IMR-90 (cell line): ENCODE measurements at places on chromosomes 1 and 21.

GRCh38 chr21:14878971-14879370, 185.8 kb downstream of the NRIP1 start:
- DNase-seq = no peak

- DNase-seq = peak; percentile 94
Measured at GRCh38 chr1:244896550-244896949, 32.2 kb upstream of the HNRNPU start.

DNA sequence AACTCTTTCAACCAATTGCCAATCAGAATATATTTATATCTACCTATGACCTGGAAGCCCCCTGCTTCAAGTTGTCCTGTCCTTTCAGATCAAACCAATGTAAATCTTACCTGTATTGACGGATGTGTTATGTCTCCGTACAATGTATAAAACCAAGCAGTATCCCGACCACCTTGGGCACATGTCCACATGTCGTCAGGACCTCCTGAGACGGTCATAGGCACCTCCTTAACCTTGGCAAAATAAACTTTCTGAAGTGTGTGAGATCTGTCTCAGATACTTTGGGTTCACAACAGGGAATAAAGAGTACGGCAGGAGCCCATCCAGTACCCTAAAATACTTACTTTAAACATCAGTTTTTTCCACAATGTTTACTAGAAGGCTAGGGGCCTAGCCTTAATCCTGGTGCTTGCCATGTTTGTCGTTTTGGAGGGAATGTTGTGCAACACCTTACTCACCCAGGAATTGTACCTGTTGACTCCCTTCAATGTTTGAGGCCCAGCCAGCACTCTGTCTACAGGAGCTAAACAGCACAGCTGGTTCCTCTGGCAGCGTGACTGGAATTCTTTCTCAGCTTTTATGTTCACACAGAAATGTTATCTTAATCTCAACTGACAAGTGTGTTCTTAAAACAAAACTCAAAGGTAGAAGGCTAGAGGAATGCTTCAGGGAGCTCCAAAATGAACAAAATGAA, 90.8 kb upstream of the USP25 start:
- no peak for DNase-seq

- DNase-seq = peak; percentile 12
Measured at GRCh38 chr1:229874136-229874535, 192.9 kb upstream of the GALNT2 start.

- no peak for DNase-seq
Measured at GRCh38 chr21:22020221-22020620, 1022.0 kb downstream of the NCAM2 start.

- DNase-seq = no peak
Measured at GRCh38 chr1:40650075-40650474, 15.4 kb downstream of the RIMS3 start.

DNA sequence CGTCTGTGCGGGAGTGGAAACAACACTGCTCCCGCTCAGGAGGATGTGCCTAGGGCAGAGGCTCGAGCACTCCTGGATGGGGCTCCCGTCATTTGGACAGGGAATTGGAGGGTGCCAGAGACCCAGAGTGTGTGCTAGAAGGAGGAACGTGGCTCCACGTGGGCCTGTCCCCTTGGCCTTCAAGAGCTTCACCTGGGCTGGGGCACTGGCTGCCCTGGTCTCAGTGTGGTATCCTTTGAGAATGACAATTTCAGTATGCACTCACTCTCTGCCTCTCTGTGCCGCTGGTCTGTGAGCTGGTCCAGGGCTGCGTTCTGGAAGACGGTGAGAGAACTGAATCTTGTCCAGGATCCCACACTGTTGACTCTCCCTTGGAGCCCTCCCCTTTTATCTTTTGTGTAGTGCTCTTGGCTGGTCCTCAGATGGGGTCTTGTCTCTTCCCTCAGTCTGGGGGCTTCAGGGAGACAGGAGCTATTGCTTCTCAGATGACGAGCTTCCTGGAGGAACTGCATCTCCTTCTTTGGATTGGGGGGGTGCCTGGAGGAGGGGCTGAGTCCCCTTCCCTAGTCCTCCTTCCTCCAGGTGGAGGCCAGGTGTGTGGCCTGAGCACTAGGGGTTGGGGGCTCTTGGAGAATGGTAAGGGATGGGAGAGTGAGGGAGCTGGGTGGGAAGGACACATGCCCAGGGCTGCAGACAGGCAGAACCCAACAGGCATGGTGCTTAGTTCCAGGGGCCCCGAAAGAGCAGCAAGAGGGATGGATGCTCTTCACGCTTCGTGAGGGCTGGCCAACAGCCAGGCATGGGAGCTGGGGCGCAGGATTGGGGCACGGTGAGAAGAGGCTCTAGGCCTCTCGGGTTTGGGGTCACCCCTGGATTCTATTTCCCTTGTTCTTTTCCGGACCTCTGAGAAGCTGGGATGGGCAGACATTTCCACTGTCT, 14.8 kb upstream of the ETV3L start:
- no peak for DNase-seq

GRCh38 chr1:221161571-221162041, 282.4 kb downstream of the HLX start:
- DNase-seq = peak; percentile 13

- no peak for DNase-seq
Measured at GRCh38 chr1:14660801-14661200, 62.3 kb downstream of the KAZN start.

DNA sequence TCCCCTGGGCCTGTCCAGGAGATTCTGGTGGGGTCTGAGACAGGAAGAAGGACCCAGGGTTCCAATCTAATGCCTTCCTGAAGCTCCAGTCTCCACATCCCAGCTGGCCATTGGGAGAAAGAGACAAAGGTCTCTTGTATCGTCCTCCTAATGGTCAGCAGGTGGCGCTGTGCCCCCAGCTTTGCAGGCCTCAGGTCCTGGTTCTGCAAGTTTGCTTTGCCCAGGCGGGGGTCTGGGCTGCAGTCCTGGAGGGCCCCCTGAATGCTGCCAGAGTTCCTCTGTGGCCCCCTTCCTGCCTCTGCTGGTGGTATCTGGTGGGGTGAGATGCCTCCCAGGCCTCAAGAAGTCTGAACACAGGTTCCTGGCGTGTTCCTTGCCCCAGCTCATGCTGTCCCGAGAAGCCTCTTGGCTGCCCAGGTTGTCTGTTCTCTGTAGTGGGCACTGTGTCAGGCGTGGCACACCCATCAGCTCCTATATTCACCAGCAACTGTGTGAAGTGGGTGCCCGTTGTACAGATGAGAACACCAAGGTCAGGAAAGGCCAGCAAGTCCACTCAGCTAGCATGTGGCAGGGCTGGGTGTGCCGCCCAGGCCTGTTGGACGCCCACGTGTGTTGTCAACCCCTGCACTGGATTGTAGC, 33.8 kb upstream of the CSF3R start:
- peak; percentile 43 for DNase-seq

DNA sequence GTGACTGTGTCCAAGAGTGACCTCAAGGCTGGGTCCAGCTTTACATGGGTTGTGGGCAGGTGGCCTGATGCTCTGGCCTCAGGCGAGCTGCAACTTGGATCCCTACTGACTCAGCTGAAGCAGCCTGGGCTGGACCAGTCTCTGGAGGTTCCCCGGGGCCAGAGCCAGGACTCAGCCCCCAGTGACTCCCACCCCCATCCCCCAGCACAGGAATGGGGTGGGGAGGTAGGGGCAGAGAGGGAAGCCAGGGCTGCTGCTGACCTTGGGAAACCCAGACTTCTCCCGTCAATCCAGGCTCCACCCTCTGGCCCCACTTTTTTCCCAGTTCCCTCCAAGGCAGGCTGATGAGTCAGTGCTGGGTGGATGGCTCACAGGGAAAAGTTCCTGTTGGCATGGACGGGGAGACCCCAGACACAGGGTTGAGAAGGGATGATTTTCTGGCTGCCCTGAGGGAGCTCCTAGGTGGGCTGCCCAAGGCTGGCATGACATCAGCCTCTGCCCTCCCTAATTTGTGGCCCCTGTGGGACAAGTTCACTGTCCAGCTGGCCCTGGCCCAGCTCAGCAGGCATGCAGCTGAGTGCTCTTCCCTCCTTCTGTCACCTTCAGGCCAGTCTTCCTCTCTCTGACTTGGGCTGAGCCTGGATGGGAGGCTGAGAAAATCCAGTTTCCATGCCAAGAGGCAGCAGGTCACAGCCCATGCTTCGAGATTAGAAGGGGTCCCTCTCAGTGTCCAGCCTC, 2.2 kb downstream of the ZC3H12A start:
- peak; percentile 84 for DNase-seq

DNA sequence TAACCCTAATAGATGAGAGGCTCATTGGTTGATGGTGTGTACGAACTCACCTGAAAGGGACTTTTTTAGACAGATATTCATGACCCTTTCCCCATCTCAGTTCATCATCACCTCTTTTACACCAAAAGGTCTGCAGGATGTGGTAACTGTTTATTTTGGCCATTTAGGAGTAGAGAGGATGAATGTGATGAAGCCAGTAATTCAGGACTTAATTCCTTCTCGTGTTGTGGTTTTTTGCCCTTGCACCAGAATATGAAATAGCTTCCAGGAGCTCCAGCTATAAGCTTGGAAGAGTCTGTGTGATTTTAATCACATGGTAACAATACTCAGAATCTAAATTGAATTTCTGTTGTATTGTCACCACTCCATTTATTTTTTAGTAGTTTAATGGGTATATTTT, 189.4 kb upstream of the KCTD3 start:
- no peak for DNase-seq

DNA sequence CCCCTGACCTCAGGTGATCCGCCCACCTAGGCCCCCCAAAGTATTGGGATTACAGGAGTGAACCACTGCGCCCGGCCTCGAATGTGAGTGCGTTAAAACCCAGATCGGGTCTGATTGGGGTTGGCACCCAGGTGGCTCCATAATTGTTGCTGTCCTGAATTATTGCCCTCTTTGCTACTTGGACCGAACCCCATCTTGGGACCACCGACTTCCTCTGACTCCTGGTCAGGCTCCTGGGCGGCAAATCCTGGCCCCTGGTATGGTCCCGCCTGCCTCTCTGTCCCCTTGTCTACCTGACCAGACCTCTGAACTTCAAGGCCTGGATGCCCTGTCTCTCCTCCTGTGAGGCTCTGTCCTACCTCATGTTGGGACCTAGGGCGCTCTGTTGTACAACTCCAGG, 32.8 kb downstream of the L1TD1 start:
- no peak for DNase-seq

GRCh38 chr1:246445503-246445902, 61.6 kb downstream of the SMYD3 start:
- DNase-seq = no peak

DNA sequence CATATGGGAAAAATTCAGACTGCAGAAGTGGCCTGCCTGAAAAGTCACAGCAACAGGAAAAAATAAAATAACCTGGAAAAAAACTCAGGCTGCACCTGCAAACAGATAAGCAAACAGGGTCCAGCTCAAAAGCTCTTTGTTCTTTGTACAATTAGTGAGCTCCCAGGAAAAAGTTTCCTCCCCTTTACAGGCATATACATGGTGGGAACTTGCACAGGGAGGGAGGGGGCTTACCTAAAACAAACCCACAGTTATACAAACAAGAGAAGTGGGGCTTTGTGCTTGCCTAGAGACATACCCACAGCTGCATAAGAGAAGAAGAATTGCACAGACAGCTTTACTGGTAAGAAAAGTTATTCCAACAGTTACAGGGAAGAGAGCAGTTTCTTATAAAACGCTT, 31.7 kb upstream of the COG2 start:
- DNase-seq = no peak

DNA sequence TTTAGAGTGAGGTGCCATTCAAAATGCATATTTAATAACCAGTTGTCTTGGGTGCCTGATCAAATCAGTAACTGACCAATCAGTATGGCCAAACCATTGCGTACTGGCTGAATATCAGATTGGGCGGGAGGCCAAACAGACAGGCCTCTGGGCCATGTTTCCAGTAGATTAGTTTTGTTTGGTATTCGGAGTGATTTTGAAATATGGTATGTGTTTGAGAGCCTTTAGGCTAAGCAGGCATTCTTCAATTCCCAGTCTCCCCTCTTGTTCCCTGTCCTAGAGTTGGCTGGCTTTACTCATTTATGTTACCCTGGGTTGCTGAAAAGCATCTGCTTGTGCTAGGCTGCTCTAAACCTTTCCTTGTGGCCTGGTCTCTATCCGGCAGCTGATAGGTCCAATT, 80.1 kb downstream of the BACH1 start:
- DNase-seq = peak; percentile 56

GRCh38 chr1:25616095-25616986, at the start of gene MAN1C1:
Gene MAN1C1, plus strand, starts transcription at chr1:25616791. Its CDS starts 1,007 bp downstream, at chr1:25617798.
- DNase-seq = peak; percentile 73

DNA sequence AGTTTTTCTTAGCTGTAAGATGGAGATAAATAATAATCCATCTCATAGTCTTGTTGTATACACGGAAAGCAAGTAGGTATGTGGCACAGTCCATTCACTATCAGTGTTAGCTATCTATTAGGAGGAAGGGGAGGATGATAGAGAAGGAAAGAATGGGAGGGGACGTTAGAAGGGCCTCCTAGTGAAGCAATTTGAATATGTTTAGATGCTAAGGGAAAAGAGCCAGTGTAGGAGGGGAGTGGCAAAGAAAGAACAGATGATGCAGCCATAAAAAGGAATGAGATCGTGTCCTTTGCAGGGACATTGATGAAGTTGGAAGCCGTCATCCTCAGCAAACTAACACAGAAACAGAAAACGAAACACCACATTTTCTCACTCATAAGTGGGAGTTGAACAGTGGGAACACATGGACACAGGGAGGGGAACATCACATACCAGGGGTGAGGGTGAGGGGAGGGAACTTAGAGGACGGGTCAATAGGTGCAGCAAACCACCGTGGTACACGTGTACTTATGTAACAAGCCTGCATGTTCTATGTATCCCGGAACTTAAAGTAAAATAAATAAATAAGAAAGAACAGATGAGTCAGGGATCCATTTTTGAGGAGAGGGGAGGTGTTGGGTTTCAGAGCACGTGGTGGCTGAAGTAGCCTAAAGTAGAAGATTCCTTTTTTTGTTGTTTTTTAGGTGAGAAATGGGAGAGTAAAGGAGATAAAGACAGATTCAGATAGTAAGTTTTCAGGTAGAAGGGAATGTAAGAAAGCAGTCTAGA, 124.1 kb downstream of the POU2F1 start:
- peak; percentile 54 for DNase-seq

- DNase-seq = peak; percentile 75
Measured at GRCh38 chr1:67020304-67020703, 33.6 kb downstream of the SLC35D1 start.

DNA sequence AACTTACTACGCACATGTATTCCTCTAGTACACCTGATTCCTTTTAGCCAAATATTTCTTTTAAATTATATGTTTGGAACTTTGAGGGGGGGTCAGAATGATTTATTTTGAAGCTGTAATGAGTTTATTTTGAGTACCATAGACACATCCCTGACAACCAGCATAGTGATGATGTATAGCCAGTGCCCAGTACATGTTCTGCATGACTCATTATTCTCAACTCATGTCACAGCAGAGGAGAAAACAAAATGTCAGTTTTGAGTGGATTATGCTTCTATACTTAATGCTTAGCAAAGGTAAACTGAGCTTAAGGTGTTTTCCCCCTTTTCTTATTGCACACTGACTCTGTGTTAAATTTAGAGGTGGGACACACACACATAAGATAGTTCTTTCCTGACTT, 22.4 kb upstream of the LEPR start:
- DNase-seq = no peak

- no peak for DNase-seq
Measured at GRCh38 chr1:57711326-57711725, 287.5 kb upstream of the DAB1 start.

- DNase-seq = no peak
Measured at GRCh38 chr1:19375631-19376400, 63.7 kb downstream of the SLC66A1 start.

GRCh38 chr1:167739752-167740151, 18.0 kb downstream of the MPZL1 start:
- DNase-seq = no peak

- no peak for DNase-seq
Measured at GRCh38 chr1:205692423-205692822, 12.1 kb upstream of the SLC45A3 start.

- DNase-seq = no peak
Measured at GRCh38 chr1:240652549-240652948, 40.6 kb upstream of the GREM2 start.
